Activated CD4-positive, alpha-beta memory T cell treated with anti-CD3 and anti-CD28 coated beads, Interleukin-2, amount 10 ng/mL, durations not matched to agents 7 days and 5 days (primary cell): ENCODE measurements at places on chromosomes 16 and 17. TPM values are rescaled to one million over a fixed set of nuclear protein-coding genes. Genes with fewer than 3 reads are reported as not detected.

The TTYH2 gene
- 25.6 TPM for total RNA-seq

GRCh38 chr17:81230043-81230820 lies 7.5 kb upstream of the CEP131 start:
- no peak for DNase-seq

DNA sequence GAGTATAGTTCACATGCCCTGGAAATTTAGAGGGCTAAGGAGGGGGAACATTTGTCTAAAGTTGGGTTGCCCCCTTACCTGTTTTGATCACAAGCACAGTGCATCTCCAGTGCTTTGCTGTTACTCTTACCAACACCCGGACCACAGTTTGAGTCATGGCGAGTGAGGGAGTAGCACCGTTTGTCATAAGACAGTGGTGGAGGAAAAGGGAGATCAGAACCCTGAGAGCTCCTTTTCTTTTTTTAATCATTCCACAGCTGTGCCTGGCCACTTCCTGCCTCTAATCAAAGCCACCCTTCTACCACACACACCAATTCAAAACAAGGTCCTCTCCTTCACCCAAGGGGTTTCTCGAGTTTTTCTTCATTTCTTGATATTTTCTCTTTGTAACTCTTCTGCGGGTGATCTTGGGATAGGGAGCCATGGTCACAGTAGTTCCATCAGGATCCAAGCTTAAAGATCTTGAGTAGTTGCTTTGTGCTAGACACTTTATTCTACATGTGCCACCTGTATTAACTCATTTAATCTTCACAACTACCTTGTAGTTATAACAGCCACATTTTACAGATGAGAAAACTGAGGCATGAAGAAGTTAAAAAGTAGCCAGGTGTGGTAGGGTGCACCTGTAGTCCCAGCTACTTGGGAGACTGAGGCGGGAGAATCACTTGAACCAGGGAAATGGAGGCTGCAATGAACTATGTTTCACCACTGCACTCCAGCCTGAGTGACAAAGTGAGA lies 5.0 kb upstream of the MYL4 start:
- peak; percentile 73 for DNase-seq

DNA sequence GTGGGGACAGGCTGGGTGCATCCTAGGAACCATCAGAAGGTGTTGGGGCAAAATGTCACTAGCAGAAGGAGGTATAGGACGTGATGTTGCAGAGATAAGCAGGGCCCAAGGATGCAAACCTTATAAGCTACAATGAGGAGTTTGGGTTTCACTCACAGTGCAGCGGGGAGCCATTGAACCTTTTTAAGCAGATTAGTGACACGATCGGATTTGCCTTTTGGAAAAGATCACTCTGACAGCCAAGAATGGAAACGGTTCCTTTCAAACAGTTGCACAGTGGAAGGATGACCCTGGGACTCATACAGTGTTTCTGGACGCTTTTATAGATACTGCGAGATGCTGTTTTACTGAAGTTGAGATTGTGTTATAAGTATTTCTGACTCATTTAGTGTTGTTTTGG lies 131.8 kb upstream of the CACNG3 start:
- no peak for DNase-seq

The NPIPB12 gene
- total RNA-seq = 48.3 TPM

DNA sequence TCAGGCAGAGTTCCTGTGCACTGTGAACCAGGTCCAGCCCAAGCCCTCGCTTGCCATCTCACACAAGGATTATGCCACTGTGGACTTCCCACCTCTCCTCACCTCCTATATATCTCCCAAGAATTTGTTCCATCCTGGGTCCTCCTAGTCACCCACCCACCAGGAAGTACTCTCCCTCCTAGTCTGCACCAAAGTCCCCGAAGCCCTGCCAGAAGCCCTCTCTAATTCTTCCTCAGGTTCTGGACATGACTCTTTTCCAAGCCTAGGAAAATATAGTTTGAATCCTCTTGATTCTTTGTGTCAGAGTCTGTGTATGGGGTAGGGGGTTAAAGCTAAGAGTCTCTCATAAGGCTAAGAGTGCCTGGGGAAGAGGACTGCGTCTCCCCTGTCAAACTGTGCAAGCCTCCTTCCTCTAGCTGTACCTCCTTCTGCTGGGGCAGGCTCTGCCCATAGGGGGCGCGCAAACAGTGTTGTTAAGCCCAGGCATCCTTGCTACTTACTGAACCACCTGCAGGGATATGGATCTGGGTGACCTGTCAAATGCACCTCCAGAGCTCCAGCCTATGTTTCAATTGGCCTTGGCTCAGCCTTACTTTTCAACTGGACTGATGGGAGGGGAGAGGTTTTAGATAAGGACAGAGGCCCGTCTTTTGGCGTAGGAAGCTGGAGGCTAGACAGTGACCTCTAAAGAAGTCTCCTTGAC lies 16.6 kb upstream of the DLX4 start:
- DNase-seq = peak; percentile 83

- no peak for DNase-seq
Measured at GRCh38 chr16:11232302-11232851, 23.6 kb downstream of the SOCS1 start.

The PRRT2 gene
- total RNA-seq = 0.91 TPM

DNA sequence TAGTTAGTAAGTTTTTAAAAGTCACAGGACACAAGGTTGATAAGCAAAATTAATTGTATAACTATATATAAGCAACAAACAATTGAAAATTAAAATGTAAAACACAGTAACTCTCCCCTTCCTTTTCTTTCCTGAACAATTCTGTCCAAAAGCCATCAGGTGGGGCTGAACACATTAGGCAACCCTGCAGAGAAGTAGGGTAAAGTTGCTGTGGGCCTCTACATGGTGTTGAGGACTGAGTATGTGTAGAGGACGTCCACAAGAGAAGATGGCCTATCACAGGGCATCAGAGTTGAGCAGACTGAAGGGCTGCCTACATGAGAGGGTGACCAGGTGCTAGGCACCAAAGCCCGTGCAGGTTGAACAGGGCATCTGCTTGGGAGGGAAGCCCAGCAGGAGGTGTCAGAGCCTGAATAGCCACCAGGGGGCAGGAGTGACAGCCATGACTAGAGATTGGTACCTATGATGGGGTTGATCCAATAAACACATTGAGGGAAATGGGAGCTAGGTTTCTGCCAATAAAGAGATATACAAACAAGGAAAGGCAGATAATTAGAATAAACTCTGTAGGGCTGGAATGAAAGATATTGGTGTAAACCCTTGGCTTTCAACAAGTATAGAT lies 415.1 kb downstream of the NPIPA8 start:
- peak; percentile 68 for DNase-seq

The RAC3 gene
- 8.1 TPM for total RNA-seq

The GPRC5B gene
- total RNA-seq = 0.18 TPM
